ENCODE measurements at places on chromosomes 6 and 20.

GRCh38 chr6:163668061-163668426, 253.5 kb downstream of the QKI start:
- no peak for DNase-seq

- no peak for DNase-seq
Observed at GRCh38 chr6:166541876-166542579, 44.5 kb downstream of the RAMACL start.

DNA sequence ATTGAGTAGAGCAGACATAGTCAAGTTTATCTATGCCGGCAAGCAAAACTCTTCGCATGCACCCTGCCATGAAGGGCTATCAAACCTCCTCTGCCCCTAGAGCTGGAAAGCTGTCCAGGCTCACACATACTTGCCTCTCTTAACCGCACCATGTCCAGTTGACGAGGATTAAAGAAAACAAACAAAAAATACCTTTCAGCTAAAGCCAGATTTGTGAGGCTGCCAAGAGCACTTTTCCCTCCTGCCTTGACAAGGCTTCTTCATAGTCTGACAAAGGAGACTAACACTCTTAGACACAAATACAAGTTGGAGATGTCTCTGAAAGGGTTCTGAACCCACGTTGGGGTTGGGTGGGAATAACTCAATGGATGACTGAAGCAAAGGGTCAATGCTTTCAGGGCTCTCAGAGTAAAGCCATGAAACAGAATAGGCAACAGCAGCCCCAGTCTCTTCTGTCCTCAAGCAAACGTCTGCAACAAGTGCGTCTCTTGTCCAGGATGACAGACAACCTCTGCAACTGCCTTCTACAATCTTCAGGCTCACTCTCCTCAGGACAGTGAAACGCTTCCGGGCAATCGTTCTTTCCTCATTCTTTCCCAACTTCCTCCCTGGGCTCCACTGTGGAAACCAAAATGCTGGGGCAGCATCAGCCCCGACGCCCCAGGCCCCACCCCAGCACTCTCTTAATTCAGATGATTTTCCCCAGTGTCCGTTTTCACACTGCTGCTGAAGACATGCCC, 57.8 kb downstream of the AGPAT4 start:
- no peak for DNase-seq

GRCh38 chr6:118591897-118592296, 43.8 kb downstream of the PLN start:
- DNase-seq = no peak

GRCh38 chr20:46959821-46960220, 65.2 kb downstream of the EYA2 start:
- no peak for DNase-seq

DNA sequence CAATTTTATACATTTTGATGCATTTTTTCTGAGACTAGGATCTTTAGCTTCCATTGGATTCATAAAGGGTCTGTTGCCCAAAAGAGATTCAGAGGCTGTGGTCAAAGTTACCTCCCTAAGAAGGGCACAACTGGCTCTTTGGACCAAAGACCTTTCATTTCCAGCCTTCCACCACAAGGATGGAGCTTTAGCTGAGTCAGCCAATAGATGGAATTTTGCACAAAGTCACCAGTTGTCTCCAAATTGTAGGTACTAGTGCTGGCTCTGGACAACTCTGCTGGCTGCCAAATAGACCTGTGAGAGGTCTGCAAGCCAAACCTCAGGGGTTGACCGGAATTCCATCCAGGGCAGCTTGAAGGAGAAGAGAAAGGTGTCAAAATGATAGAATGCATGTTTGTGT, 555 bp downstream of the BPIFA1 start:
- no peak for DNase-seq

DNA sequence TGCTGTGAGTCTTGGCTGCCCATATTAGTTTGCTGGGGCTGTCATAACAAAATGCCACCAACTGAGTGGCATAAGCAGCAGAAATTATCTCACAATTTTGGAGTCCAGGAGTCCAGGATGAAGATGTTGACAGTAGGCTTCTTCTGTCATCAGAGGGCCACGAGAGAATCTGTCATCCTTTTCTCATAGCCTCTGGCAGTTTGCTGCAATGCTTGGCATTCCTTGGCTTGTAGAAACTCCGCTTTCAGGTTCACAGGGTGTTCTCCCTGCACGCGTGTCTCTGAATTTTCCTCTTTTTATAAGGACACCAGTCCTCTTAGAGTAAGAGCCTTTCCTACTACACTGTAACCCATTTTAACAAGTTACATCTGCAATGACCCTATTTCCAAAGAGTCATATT, 838.4 kb downstream of the TFAP2A start:
- no peak for DNase-seq

DNA sequence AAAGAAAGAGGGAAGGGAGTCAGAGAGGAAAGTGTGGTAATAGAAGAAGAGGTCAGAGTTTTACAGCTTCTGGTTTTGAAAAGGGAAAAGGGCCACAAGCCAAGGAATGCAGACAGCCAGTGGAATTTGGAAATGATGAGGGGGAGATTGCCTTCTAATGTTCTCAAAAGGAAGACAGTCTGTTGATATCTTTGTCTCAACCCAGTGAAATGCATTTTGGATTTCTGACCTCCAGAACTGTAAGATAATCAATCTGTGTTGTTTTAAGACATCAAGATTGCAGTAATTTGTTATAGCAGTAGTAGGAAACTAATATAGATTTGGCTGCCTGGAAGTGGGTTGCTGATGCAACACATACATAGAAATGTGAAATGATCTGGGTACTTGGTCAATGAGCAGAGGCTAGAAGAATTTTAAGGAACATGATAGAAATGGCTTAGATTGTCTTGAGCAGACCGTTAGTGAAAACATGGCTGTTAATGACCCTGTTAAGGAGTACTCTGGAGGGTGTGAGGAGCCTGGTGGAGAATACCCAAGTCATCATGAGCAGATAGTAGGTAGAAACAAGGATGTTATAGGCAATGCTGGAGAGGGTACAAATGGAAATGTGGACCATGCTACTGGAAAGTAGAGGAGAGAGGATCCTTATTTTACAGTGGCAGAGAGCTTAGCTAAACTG, 255.8 kb upstream of the RAB32 start:
- DNase-seq = no peak

DNA sequence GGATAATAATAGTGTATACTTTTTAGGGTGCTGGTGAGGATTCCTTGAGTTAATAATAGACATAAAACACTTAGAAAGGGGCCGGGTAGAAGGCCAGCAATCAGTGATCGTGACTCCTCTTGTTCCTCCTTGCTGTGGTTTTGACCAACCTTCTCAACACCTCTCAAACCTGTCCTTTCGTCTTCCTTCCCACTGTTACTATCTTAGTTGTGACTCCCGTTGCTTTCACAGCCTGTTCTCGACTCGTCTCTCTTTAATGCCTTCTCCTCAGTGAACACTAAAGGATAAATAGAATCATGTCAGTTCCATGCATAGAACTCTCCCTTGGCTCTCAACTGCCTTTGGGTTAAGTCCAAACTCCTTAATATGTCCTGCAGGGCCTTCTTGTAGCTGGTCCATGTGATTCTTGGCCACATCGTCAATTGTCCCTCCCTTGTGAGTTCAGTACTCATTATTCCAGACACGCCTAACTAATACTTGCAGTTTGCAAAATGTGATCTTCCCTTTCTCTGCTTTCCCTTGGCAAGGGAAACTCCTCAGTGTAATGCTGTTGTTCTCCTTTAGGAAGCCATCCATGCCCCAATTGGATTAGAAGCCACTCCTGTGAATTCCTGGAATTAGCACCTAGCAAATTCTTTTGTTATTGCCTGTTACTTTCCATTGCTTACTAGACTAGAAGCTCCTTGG, 164.9 kb downstream of the UTRN start:
- no peak for DNase-seq

DNA sequence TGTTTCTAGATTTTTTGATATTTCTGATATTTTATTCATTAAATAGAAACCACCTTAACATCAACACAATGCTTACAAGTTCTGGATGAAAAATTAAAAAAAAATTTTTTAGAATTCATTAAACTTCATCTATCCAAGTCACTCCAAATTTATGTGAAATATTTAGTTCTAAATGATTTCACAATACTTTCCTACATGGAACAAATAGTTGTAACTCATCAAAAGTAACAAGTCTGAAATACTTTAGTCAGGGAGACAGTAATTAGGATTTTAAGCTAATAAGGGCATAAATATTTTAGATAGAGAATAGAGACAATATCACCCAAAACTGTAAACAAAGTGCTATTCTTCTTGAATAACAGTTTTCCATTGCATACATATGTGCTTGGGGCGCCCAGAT, 147.8 kb downstream of the HIVEP2 start:
- no peak for DNase-seq

DNA sequence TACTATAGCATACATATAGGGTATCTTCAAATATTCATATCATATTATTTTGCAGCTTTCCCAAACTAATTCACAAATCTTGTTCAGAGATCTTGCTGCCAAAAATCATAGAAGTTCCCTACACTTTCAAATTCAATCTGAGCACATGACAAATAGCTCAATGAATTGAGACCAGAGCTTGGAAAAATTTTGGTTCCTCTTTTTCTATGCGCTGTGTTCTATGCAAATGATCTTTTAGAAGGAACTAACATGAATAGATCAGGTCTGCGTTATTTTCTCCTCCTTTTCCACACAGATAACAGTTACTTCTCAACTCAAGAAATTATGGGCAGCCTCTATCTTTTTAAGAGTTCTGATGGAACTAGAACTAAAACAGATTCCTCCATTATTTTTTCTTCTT, 316.3 kb downstream of the ARHGAP18 start:
- DNase-seq = no peak

GRCh38 chr6:46419576-46420002, 71.7 kb downstream of the RCAN2 start:
- no peak for DNase-seq

- no peak for DNase-seq
Observed at GRCh38 chr6:35084511-35085203, 56.5 kb downstream of the TCP11 start.

All from stimulated activated CD4-positive, alpha-beta T cell treated with anti-CD3 and anti-CD28 coated beads, TNF-alpha, amount 100 ng/mL, for 4 hours (primary cell).